ENCODE measurements at places on chromosomes 2 and 18.

GRCh38 chr2:196696423-196697079 lies 57.0 kb downstream of the CCDC150 start:
- no peak for DNase-seq

GRCh38 chr2:224956706-224957105 lies 85.6 kb downstream of the DOCK10 start:
- no peak for DNase-seq

- no peak for DNase-seq
Observed at GRCh38 chr18:50715919-50716318, 103.9 kb downstream of the MRO start.

DNA sequence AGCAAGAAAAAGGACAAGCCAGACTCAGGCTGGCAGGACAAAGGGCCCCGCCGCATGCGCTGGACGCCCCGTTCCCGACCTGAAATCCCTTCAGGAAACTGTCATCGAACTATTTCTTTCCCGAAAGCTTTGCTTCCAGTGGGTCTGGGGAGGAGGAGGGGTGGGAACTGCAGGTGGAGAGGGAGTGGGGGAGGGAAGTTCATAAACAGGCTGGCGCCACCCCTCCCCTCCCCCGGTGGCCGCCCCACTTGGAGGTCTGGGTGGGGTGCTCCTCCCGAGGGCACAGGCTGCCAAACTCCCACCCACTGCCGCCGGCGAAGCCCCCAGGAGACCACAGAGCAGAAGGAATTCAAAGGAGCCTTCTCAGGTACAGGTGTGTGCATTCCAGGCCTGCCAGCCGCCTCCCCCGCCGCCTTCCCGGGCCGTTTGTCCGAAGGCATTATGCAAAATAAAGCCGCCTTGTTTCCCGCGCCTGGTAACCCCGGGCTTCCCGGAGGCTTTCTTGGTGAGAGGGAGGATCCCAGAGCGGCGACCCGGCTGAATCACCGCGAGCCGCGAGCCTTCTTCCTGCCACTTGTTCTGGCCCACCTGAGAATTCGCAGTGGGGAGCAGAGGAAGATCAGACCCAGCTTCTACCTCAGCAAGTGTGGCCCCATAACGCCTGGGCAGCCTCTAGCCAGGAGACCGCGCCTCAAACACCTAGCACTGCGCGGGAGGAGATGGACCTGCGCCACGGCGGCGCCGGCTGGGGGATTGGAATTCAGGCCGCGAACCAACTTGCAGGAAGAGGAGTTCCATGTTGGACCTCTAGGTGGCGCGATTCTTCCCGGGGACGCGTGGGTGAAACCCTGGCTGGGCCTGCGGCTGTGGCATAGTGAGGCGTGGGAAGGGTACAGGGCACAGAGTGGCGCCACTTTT lies 101.9 kb downstream of the FOXI3 start:
- peak; percentile 17 for DNase-seq

GRCh38 chr18:77711096-77711495 lies 461.4 kb downstream of the GALR1 start:
- DNase-seq: no peak

DNA sequence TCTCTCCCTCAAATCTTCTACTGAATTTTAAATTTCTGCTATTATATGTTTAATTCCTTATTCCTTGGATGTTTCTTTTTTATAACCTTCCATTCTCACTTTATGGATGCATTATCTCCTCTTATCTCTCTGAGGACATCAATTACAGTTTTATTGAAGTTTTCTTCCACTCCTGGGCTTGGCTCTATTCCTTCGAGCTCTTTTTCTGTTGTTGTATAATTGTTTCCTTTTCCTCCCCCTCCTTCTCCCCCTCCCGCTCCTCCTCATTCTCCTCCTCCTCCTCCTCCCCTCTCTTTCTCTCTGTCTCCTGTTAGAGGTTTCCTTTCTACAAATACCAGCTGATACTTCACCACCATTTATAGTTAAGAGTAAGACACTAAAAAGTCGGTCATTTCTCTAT lies 209.8 kb downstream of the ZBTB7C start:
- DNase-seq: no peak

GRCh38 chr2:26300234-26300925 lies 45.6 kb upstream of the SELENOI start:
- DNase-seq: no peak

GRCh38 chr2:113240915-113241911 lies 37.5 kb downstream of the PAX8 start:
- peak; percentile 43 for DNase-seq

DNA sequence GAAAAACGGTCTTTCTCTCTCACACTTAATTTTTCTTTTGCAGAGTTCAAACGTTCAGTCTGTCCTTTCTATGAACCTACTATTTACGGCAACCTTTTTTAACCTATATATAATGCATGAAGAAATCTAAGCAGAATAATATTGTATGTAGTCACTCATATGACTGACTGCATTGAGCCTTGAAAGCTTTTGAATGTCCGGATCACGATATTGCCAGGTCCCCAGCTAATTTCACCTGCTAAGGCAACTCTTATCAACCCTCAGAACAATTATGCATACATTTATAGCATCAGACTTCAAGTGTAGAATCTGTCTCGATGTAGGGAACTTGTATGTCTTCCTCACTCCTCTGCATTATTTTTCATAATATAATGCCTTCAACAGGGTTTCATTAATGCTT lies 1083.8 kb upstream of the KLHL29 start:
- DNase-seq: no peak

DNA sequence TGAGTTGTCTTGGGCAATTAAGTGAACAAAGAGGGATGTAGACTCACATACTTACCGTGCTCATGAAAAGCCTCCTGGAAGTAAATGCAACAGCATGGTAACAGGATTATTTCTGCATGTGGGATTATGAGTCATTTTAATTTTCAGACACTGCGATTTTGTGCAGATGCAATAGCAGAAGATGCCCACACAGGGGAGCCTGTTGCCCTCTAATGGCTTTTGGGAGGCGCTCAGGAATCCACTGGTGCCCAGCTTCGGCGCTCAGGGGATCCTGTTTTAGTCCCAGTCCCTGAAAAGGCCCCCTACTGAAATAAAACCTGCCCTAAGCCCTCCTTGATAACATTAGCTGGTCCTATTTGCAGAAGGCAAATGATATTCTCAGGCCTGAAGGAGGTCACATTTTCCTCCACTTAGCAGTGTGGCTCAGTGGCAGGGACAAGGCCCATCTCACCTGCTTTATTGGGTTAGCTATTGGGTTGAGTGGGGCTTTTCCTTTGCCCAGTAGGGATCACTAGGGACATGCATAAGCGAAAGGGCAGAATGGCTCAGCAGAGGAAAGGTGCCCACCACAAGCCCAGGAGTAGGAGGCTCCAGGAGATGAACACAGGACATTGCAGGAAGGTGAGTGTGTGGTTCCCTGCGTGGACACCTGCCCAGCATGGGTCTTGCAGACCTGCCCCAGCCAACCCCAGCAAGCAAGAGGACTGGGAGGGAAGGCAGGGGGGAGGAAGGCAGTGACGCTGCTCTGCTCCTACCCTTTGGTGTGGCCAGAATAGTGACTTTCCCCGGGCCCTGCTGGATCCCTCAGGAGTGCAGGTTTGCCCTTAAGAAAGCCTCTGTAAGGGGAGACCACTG lies 26.5 kb upstream of the KCNS3 start:
- no peak for DNase-seq

DNA sequence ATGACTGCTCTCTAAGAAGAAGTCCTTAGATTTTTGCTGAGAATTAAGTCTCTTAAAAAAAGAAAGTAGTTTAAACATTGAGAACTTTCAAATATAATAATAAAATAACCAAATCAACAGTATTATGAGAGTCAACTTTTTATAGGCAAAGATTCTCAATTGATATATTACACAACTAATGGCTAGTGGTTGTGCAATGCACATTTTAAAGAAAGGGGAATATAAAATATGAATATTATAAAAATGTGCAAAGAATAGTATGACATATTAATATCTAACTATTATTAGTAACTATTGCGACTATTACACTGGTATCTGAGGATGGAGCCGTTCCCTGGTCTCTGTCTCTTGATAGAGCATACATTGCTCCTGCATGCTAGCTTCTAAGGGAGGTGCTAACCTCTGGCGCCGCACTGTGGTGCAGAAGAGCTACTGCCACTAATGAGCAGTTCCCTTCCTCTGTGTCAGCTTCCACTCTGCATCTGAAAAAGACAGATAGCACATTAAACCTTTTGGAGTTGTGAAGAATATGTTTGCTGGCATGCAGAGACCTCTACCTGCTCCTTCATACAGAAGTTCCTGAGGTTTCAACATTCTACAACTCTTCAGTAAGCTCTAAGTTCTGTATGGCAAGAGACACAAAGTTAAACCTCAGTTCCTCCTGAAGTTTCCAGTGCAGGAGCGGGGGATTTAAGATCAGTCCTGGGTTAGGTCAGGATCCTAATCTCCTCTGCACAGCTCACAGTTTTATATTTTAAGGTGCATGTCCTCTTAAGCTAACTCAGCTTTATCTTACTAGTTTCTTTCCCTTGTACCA lies 3.5 kb upstream of the SLC9A2 start:
- no peak for DNase-seq

DNA sequence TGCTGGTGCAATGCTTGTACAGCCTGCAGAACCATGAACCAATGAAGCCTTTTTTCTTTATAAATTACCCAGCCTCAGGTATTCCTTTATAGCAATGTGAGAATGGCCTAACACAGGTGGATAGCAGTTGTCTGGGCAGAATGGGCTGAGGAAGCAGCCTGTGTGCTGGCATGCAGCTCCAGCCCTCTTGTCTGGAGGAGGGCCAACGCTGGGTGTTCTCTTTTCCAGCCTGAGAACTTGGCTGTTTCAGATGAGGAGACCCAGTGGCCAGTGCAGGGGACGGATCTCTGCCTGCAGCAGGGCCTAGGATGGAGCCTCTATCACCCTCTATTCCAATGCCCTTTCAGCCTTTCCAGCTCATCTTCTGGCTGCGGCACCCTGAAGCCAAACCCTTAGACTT lies 58.8 kb downstream of the CTIF start:
- no peak for DNase-seq

- DNase-seq: no peak
Observed at GRCh38 chr18:79800371-79801180, 2.8 kb downstream of the KCNG2 start.

GRCh38 chr2:97769308-97769707 lies 55.9 kb downstream of the ZAP70 start:
- no peak for DNase-seq

DNA sequence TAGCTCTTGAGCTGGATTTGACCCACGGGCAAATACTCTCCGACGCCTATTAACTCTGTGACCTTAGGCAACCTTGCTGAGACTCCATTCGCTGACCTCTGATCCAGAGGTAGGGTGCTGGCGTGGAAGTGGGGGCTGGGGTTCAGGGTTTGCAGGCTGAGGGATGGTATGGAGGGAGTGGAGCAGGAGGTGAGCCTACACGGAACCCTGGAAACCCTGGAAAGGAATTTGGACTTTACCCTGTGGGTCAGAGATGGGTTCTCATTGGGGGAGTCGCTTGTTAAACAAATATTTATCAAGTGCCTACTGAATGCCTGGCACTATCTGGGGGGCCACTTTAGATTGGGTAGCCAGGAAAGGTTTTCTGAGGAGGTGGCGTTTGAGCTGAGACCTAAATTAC lies 58.2 kb upstream of the FZD7 start:
- DNase-seq: no peak

- no peak for DNase-seq
Observed at GRCh38 chr2:238635647-238636051, 208.9 kb downstream of the ASB1 start.

GRCh38 chr2:191446910-191447309 lies 201.7 kb downstream of the MYO1B start:
- DNase-seq: no peak

DNA sequence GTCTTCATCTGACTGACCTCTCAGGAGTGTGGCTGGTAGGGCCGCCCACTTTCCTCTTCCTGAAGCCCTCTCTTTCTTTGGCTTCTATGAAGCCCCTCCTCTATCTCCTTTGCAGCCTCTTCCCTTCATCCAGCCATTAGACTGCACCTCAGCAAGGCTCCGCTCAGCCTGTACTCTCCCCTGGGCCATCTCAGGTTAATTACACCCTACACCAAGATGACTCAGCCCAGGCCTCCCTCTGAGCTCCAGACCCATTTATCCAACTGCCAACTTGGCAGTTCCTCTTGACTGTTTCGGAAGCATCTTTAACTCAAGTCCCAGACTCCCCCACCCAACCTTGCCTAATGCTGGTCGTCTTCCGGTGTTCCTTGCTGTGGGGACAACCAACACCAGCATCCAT lies 5.8 kb upstream of the WNT6 start:
- no peak for DNase-seq

- no peak for DNase-seq
Observed at GRCh38 chr18:57231864-57232263, 85.0 kb downstream of the BOD1L2 start.

DNA sequence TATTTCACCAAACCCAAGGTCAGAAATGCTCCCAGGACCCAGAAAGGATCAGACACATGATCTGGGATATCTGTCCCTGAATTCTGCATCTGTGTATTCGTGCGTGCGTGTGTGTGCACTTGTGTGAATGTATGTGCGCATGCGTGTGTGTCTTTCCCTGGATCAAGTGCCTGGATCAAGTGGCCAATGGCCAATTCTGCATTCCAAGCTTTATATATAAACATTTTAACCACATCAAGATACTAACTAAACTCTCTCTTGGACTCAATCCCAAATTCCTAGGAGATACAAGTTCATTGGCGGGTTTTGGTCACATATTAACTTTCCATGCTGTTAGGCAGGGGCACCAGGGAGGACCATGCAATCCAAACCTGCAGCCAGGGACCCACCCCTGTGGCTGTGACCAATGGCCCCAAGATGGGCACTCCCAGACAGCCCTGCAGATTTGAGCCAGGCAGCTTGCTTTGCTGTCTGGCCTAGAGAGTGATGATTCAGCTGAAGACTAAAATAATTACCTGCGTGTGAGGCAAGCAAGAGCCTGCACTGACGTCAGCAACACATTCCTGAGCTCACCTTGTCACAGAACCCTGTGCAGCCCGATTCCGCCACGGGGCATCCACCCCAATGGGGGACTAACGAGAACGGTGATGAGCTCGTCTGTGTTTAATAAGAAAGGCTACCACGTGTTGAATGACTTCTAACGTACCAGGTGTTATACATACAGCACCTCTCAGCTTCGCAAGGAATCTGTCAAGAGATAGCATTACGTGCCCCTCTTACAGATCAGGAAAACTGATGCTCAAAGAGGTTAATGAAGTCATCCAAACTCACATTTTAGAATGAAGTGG lies 45.3 kb upstream of the ROCK2 start:
- DNase-seq: no peak

GRCh38 chr18:79422022-79422782 lies 26.5 kb downstream of the NFATC1 start:
- no peak for DNase-seq

GRCh38 chr2:134491771-134492441 lies 226.9 kb downstream of the TMEM163 start:
- no peak for DNase-seq

GRCh38 chr2:138637686-138638085 lies 136.1 kb downstream of the SPOPL start:
- no peak for DNase-seq

- DNase-seq: no peak
Observed at GRCh38 chr2:128641421-128642080, 322.9 kb upstream of the HS6ST1 start.

DNA sequence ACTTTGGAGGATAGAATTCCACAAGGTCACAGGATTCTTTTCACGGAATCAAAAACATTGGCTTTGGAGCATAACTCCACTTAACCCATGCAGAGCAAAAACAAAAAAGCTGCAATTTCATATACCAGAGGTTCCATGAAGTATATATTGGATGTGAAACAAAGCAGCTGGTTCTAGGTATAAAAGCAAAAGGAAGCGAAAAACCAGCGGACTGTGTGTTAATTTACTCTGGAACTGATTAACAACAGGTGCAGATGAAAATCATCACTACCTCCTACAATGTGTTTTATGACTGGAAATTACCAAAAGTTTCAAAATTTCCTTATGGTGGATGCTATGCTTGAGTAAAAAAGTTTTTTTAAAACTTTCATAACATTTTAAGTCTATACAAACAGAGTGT lies 54.4 kb upstream of the LINC00305 start:
- no peak for DNase-seq

All from activated T-helper 9 cell treated with anti-CD3 and anti-CD28 coated beads, Interleukin-2, amount 50 U/mL, for 16 hours (primary cell).